ENCODE measurements at places on chromosomes 6 and 20. TPM values are rescaled to one million over a fixed set of nuclear protein-coding genes. Genes with fewer than 3 reads are reported as not detected.

Gene FKBP1A
- 269 TPM for total RNA-seq

DNA sequence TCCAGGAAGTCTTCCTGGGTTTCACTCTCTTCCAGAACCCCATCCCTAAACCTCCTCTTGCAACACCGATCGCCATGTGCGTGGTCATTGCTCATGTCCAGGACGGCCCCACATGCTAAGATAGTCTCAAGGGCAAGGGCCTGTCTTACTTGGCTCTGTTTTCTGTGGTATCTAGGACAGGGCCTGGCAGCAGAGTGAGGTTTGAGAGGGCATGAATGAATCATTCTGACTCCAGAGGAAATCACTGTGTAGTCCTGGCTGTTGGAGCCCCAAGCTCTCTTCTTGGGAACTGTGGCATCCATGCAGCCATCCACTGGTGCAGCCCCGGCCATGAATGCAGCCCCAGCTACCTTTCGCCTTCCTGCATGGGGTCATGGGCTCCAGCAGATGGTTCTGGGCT lies 12.4 kb downstream of the SIRPA start:
- DNase-seq: no peak

DNA sequence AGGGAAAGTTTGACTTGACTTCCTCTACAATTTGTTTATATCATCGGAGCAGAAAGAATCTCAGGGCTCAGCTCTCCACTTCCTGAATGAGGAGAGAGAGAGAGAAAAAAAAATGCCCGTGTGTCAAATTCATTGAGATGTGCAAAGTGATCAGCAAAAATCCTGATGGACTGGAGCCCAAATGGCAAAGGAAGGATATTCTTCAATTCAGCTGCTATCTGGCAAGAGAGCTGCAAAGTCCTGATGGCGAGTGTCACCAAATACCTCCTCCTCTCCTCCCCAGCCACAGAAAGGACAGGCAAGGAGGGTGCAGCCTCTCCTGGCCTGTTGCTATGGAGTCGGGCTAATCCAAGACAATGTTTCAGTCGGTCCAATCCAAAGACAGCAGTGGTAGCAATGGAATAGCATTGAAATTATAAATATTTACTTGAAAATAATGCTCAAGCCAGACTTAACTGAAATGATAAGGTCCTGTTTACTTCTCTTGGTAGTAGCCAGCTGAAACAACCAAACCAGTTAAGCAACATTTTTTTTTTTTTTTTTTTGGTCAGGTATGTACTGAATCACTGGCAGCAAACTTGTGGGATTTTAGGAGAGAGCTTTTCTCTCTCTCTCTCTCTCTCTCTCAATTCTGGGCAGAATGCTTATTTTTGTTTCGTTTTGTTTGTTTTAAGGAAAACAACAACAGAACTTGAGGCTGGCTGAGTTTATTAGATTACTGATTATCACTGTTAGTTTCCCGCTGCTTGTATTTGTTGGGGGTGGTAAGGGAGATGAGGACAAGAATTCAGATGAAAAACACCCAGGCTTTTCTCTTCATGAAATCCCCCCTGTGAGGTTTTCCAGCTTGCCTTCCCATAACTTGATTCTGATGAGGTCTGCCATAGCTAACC lies 204.2 kb downstream of the BCAS1 start:
- peak; percentile 60 for DNase-seq

DNA sequence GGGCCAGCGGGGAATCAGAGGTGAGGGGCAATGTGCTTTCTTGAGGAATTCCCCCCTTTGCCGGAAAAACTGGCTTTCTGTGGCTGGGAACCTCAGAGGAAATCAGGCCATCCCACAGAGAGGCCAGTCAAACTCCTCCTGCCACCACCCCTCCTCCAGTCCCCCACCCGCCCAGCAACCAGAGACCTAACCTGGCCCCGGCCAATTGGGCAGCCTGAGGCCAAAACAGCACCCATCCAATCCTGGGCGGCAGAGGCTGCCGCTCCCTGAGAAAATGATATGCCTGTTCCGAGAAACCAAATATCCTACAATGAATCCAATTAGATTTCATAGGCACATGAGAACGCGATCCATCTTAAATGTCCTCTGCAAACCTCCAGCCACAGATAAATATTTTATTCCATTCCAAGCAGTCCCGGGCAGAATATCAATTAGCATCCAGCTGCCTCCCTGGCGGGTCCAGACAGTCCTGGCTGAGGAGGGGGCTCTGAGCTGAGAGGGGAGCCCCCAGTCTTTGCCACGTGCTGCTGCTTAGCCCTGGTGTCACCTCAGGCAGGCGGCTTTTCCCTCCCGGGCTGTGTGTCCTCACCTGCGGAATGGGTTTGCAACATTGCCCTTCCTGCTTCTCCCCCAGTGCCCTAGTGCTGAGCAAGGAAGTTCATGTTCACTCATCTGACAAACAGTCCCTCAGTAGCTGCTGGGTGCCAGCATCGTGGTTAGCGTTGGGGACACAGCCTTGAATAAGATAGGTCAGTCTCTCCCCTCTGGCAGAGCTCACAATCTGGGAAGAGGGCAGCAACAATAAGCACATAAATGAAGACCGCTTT lies 95.0 kb downstream of the DLGAP4 start:
- no peak for DNase-seq

DNA sequence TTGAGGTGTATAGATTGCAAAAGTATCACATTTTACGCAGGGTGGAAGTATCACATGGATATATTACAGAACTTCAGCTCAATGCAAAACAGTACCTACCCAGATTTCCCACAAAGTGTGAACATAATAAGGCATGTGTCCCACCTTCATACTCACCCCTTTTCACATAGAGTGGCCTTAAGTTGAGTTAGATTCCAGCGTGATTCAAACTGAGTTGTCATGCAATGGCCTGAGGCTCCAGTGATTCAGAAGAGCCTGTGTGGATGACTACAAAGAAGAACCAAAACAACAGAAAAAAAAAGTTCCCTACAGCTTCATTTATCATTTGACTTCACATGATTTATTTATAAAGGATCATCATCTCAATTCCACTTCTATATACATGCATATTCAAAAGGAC lies 309.7 kb downstream of the SLC35F1 start:
- no peak for DNase-seq

Gene CPNE5
- total RNA-seq: 14.0 TPM

Data from dermis blood vessel endothelial cell (primary cell).